D721Med (cell line): ENCODE measurements at places on chromosomes 2 and 18.

DNA sequence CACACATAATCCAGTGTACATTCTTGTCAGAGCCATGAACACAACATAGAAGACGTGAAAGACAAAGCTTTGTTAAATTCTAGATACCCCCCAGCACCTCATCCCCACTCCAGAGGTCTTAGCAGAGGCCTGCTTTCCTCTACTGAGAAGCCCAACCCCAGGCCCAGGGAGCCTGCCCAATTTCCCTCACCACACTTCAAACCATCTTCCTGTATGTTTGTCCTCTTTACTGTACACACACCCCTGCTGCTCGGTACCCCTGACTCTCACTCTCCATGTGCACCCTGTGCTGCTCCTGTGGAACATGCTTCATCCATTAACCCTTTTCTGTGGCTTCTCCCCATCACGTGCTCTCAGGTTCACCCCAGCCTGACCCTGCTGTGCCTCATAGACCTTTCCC, 37.2 kb downstream of the BOLA3 start:
- DNase-seq = no peak

GRCh38 chr2:11701751-11702301, 31.8 kb upstream of the NTSR2 start:
- no peak for DNase-seq

GRCh38 chr2:69847068-69847828, 17.8 kb downstream of the GMCL1 start:
- no peak for DNase-seq

DNA sequence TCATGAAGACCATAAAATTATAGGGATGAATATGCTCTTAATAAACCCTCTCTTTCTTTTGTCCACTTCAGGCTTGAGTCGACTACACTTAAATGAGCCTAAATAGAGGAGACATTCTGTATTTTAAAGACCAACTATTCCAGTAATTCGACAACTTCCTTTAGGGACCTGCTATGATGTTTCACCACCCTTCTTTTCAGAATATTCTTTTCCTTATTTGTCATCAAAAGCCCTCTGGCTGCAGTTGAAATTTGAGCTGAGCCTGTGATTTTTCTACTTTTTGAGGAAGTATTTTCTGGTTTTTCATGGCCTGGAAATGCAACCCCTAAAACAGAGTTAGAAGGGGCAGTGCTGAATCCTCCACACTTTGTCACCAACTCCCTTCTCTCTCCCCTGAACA, 287.0 kb downstream of the EPHA4 start:
- no peak for DNase-seq

- no peak for DNase-seq
Measured at GRCh38 chr2:237459741-237460174, 27.3 kb upstream of the MLPH start.

DNA sequence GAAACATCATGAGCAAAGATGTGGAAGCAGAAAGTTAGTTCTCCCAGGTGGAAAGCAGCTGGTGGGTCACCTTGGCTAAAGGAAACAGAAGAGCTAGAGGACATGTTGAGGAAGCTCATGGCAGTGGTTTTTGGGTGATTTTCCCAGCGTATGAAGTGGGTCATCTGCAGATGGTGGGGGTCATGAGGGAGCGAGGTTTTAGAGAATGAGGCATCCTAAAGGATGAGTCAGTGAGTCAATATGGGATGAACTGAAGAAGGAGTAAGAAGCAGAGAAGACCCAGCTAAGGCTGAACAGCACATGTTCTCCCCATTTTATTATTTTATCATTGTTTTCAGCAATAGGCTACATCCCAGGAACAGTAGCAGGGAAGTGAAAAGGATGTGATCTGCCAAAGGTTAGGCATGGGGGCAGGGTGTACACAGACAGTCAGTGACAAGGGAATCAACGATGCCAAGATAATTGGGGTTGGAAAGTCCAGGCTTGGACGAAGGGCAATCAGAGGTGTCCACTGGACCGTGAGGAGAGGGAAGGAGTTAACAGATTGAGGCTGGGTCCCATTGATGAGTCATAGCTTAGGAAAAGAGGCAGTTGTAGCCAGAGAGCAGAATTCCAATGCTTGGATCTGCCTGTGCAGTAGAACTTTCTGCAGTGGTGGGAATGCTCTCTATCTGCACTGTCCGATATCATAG, 289.3 kb upstream of the RAB12 start:
- DNase-seq = no peak

- DNase-seq = no peak
Measured at GRCh38 chr2:225667445-225667844, 267.9 kb downstream of the NYAP2 start.
